Activated CD4-positive, alpha-beta memory T cell treated with anti-CD3 and anti-CD28 coated beads, Interleukin-2, amount 10 ng/mL, durations not matched to agents 7 days and 5 days (primary cell): ENCODE measurements at places on chromosomes 1 and 21. TPM values are rescaled to one million over a fixed set of nuclear protein-coding genes. Genes with fewer than 3 reads are reported as not detected.

Gene ASTN1
- not detected for total RNA-seq

DNA sequence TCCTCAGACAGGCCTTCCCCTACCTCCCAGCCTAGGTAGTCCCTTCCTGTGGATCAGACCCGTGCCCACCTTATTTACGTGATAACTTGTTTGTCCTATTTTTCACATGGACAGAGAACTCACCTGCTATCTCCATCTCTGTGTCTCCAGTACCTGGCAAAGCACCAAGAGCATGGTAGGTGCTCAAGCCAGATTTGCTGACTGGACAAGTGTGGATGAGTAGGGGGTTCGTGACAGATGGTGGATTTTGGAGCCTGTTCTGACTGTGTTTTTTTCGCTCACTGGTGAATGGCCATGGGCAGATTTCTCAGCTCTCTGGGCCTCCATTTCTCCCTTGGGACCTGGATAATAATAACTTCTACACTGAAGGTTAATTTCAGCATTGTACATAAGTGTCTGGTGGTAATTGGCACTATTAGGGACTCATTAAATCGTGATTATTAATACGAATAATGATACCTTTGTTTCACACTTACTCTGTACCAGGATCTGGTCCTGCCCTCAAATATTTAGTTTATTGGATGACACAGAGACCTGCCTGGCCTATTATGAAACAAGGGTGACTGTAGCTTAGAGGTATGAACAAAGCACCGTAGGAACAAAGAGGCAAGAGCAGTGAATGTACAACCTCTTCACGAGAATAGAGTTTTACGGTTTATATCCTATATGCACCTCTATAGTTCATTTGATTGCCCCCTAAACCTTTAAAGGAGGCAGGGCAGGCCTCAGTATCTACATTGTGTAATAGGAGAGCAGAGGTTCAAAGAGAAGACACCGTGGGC is 24.5 kb upstream of the SLC26A9 start:
- H3K4me1 ChIP-seq = peaks cover 1% of the 10 kb centered on the region
- H3K36me3 ChIP-seq = no peaks in the 10 kb centered on the region
- peaks cover 2% of the 10 kb centered on the region for H3K27me3 ChIP-seq

DNA sequence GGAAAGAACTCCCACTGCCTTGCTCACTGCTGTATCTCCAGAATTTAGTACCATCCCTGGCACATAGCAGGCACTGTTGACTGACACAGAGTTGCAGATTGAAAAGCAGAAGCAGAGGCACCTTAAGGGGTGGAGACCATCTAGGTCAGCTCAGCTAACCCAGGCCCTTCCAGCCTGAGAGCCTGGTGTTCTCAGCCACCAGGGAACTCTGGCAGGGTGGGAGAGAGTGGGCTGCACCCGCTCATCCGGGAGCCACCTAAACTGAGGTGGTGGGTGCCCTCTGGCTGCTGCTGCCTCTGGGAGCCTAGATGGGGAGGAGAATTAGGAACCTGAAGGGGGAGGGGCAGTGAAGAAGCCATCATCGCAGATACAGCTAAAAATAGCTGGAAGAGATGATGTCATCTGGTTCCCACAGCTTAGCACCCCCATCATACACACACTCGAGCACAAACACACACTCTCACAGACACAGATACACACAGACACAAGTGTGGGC is 1.5 kb upstream of the TSPAN1 start:
- H3K27ac ChIP-seq = no peak overlapping the region
- H3K4me1 ChIP-seq = no peaks in the 10 kb centered on the region
- H3K27me3 ChIP-seq = peaks cover 6% of the 10 kb centered on the region
- H3K36me3 ChIP-seq = no peaks in the 10 kb centered on the region

Gene LENEP
- total RNA-seq = 0.35 TPM

Gene IFI6
- total RNA-seq = 577 TPM

DNA sequence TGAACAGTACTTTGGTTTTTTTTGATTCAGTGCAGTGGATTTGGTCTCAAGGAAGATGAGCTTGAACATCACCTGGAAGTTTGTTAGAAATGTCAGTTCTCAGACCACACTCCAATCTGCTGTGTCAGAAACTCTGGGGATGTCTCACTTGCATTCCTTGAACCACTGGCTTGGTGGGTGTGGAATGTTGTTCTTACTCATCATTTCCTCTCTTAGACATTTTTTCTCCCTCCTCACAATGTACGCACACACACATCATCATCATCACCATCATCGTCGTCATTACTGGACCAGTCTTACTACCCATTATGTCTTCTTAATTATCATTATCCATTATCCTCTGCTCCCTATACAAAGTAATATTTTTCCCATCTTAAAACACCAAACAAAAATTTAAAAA is 91.9 kb upstream of the KCNK2 start:
- H3K27me3 ChIP-seq = no peaks in the 10 kb centered on the region
- H3K36me3 ChIP-seq = no peaks in the 10 kb centered on the region
- DNase-seq = no peak
- H3K4me1 ChIP-seq = no peaks in the 10 kb centered on the region
- no peak overlapping the region for H3K27ac ChIP-seq

Gene NR5A2
- 0.13 TPM for total RNA-seq

Gene SMYD3
- 15.5 TPM for total RNA-seq

GRCh38 chr1:39159224-39160036 is 45.1 kb upstream of the MACF1 start:
- H3K27me3 ChIP-seq = peaks cover 2% of the 10 kb centered on the region
- no peak overlapping the region for H3K4me3 ChIP-seq
- peaks cover 7% of the 10 kb centered on the region for H3K4me1 ChIP-seq
